ENCODE measurements at places on chromosomes 2 and 18.

DNA sequence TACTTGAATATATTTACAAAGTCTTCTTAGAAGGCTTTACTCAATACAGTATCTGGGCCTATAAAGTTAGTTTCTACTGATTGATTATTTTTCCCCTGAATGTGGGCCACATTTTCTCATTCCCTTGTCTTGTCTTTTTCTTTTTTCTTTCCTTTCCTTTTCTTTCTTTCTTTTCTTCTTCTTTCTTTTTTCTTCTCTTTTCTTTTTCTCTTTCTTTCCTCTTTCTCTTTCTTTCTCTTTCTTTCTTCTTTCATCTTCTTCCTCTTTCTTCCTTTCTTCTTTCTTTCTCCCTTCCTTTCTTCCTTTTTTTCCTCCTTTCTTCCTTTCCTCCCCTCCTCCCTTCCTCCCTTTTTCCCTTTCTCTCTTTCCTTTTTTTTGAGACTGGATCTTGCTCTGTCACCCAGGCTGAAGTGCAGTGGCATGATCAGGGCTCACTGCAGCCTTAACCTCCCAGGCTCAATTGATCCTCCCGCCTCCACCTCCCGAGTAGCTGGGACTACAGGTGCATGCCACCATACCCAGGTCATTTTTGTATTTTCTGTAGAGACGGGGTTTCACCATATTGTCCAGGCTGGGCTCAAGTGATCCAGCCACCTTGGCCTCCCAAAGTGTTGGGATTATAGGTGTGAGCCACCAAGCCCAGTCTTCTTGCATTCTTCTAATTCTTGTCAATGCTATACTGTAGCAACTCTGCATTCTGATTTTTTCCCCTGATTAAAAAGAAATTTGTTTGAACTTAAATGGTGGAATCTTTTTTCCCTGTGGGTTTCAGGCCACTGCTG lies 133.1 kb upstream of the FBXO11 start:
- no peaks in the 10 kb centered on the region for H3K36me3 ChIP-seq
- no peaks in the 10 kb centered on the region for H3K4me1 ChIP-seq
- H3K27me3 ChIP-seq: no peaks in the 10 kb centered on the region
- no peak overlapping the region for H3K27ac ChIP-seq
- no peak for DNase-seq

DNA sequence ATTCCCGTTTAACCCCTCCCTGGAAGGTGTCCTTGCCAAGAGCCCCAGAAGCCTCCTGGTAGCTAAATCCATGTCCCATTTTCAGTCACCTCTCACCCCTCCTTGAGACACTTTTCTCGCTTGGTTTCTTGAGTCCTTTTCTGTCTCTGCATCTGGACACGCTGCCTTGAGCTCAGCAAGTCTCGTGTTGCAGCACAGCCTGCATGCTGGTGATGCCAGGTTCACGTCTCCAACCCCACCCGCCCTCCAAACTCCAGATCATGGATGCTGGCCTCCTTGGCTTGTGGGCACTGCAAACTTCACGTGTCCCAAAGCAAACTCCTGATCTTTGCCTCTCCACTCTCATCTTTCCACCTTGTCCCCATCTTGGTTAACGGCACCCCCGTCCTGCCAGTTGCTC lies 39.3 kb downstream of the CENPO start:
- H3K27ac ChIP-seq: no peak overlapping the region
- H3K36me3 ChIP-seq: peaks cover 5% of the 10 kb centered on the region
- no peak overlapping the region for H3K4me3 ChIP-seq
- no peaks in the 10 kb centered on the region for H3K4me1 ChIP-seq
- no peaks in the 10 kb centered on the region for H3K27me3 ChIP-seq

DNA sequence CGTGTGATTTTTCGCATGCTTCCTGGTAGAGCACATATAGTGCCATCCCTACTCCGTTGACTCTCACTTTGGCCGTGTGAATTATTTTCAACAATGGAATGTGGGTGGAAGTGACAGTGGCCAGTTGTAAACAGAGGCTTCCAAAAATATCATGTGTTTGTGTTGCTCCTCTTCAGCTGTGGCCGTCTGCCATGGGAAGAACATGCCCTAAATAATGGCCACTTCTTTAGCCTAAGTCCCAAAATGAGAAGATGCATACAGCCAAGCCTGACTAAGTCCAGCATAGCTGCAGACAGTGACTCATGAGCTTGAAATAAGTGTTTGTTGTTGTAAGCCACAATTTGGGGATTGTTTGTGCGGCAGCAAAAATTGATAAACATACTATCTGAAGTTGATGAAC lies 8.9 kb upstream of the GALNT1 start:
- H3K36me3 ChIP-seq: no peaks in the 10 kb centered on the region
- DNase-seq: no peak
- H3K27ac ChIP-seq: no peak overlapping the region
- H3K4me3 ChIP-seq: no peak overlapping the region
- H3K27me3 ChIP-seq: no peaks in the 10 kb centered on the region

DNA sequence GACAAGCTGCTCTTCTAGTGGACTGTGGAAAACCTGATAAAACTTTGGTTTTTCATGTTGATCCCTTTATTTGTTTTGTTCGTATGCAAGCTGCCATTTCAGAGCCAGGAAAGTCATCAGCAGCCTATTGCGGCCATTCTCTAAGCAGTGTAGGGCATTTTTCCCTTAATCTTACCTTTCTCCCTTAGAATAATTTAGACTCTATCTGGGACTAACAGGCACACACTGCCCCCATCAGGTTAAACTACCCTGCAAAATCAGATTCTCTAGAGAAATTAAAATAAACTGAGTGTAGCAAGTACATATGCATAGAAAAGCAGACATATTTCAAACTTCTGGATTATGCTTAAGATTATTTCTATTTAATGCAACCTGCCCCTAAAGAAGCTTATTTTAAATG lies 347.5 kb downstream of the METTL4 start:
- H3K4me3 ChIP-seq: peak overlapping the region; percentile 2
- DNase-seq: no peak
- no peak overlapping the region for H3K27ac ChIP-seq
- no peaks in the 10 kb centered on the region for H3K4me1 ChIP-seq

- no peaks in the 10 kb centered on the region for H3K4me1 ChIP-seq
- H3K4me3 ChIP-seq: no peak overlapping the region
- DNase-seq: no peak
- H3K36me3 ChIP-seq: no peaks in the 10 kb centered on the region
- no peaks in the 10 kb centered on the region for H3K27me3 ChIP-seq
- peak overlapping the region; percentile 42 for H3K27ac ChIP-seq
Observed at GRCh38 chr2:46655551-46656436, 176.4 kb downstream of the TMEM247 start.

GRCh38 chr2:8391126-8391525 lies 290.7 kb upstream of the ID2 start:
- no peaks in the 10 kb centered on the region for H3K36me3 ChIP-seq
- DNase-seq: no peak
- H3K27ac ChIP-seq: no peak overlapping the region
- H3K4me3 ChIP-seq: no peak overlapping the region
- no peaks in the 10 kb centered on the region for H3K27me3 ChIP-seq
- H3K4me1 ChIP-seq: no peaks in the 10 kb centered on the region

- H3K4me3 ChIP-seq: no peak overlapping the region
- H3K4me1 ChIP-seq: no peaks in the 10 kb centered on the region
- no peak for DNase-seq
- H3K27me3 ChIP-seq: no peaks in the 10 kb centered on the region
- H3K27ac ChIP-seq: no peak overlapping the region
Observed at GRCh38 chr2:23769364-23769763, 157.6 kb downstream of the ATAD2B start.

- no peak overlapping the region for H3K4me3 ChIP-seq
- H3K27ac ChIP-seq: no peak overlapping the region
- no peaks in the 10 kb centered on the region for H3K36me3 ChIP-seq
- no peaks in the 10 kb centered on the region for H3K4me1 ChIP-seq
Observed at GRCh38 chr2:19471491-19471890, 113.1 kb upstream of the OSR1 start.

- no peak overlapping the region for H3K4me3 ChIP-seq
- H3K27me3 ChIP-seq: no peaks in the 10 kb centered on the region
- no peak for DNase-seq
- H3K4me1 ChIP-seq: no peaks in the 10 kb centered on the region
Observed at GRCh38 chr2:44844651-44845270, 96.7 kb upstream of the SIX3 start.

GRCh38 chr2:200314976-200315567 lies 8.6 kb downstream of the SPATS2L start:
- DNase-seq: no peak
- no peak overlapping the region for H3K27ac ChIP-seq
- peaks cover 5% of the 10 kb centered on the region for H3K4me1 ChIP-seq
- no peak overlapping the region for H3K4me3 ChIP-seq
- no peaks in the 10 kb centered on the region for H3K36me3 ChIP-seq

- no peaks in the 10 kb centered on the region for H3K4me1 ChIP-seq
- no peaks in the 10 kb centered on the region for H3K36me3 ChIP-seq
- H3K4me3 ChIP-seq: no peak overlapping the region
Observed at GRCh38 chr2:19043893-19044292, 314.5 kb downstream of the OSR1 start.

DNA sequence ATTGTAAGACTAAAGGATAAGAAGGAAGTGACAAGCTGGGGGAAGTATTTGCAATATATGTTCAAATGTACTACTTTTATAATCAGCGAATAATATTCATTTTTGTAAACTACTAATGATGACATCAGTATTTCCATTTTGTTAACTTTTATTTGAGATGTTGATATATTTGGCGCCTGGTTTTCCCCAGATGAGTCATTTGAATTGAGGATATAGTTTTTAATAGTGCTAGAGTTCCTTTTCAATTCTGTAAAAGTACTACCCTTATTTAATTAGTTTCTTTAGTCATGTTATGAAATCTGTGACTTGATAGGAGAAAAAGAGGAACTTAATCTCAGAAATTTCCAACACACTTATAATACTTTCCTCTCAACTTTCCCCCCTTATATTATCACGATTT lies 495.3 kb downstream of the IRS1 start:
- no peaks in the 10 kb centered on the region for H3K4me1 ChIP-seq
- H3K36me3 ChIP-seq: no peaks in the 10 kb centered on the region
- H3K27ac ChIP-seq: no peak overlapping the region
- no peak for DNase-seq
- no peaks in the 10 kb centered on the region for H3K27me3 ChIP-seq

DNA sequence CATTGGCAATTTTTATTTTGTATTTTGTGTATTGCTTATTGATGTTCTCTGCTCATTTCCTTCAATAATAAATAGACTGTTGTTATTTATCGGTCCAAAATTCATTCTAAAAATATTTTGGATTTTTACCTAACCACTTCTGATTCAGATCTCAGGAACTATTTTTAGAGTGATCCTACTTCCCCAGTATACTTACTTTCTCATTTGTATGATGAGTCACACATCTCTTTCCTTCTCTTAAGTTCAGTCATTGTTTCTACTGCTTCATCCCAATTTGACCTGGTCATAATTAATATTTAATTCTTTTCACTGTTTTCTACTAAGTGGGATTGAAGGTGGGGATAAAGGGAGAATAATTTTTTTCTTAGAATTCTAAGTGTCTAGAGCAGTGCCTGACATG lies 75.1 kb downstream of the AGPS start:
- peaks cover 3% of the 10 kb centered on the region for H3K36me3 ChIP-seq
- H3K4me3 ChIP-seq: no peak overlapping the region
- DNase-seq: no peak
- H3K27me3 ChIP-seq: no peaks in the 10 kb centered on the region

DNA sequence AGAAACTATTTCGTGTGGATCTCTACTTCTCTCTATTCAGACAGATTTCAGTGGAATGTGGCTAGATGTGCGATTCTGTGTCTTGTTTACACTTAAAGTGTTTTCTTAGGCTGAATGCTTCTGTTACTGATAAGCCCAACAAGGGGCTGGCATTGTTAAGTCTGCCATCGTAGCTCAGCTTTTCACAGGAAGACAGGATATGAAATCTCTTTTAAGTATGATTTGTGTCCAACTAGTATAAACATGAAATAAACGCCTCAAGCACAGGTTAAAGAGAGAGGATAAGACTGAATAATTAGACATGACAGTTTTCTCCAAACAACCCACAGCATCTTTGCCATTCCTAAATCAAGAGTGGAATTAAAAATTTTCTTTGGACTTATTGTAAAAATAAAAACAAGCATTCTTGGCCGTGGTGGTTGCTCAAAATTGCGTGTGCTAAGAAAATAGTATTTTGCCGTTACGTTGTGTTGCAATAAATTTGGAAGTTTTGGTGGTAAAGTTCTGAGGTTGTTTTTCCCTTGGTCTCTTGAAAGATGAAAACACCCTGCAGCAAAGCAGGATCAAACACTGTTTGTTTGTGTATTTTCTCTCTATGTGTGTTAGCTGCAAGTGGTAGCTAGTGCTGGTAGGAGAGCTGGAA lies 1.0 kb downstream of the VIT start:
- H3K36me3 ChIP-seq: no peaks in the 10 kb centered on the region
- H3K4me1 ChIP-seq: no peaks in the 10 kb centered on the region
- H3K4me3 ChIP-seq: peak overlapping the region; percentile 51
- H3K27ac ChIP-seq: peak overlapping the region; percentile 55
- H3K27me3 ChIP-seq: no peaks in the 10 kb centered on the region

DNA sequence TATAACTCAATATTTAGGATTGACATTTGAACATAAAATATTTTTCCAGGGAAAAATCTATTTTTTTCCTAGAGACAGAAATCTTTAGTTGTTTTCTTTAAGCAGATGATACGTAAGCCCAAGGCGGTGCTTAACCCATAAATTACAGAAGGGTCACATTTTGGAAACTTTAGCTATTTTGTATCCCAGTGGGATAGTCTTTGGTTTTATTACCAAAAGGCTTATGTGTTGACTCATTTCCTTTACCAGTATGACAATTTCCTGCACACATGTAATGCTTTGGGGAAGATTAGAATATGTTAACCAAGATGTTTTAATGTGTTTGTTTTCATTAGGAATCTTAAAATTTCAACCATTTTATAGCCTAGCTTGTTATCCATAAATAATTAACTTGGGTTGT lies 24.8 kb downstream of the DYNC1I2 start:
- no peaks in the 10 kb centered on the region for H3K27me3 ChIP-seq
- DNase-seq: no peak
- H3K4me3 ChIP-seq: no peak overlapping the region
- no peak overlapping the region for H3K27ac ChIP-seq

- H3K4me3 ChIP-seq: no peak overlapping the region
- no peaks in the 10 kb centered on the region for H3K27me3 ChIP-seq
- no peaks in the 10 kb centered on the region for H3K36me3 ChIP-seq
- H3K4me1 ChIP-seq: no peaks in the 10 kb centered on the region
- DNase-seq: no peak
Observed at GRCh38 chr2:98433363-98433964, 11.2 kb upstream of the INPP4A start.

All from breast epithelium (tissue), 4 donors.